ENCODE measurements at places on chromosomes 11 and 22. TPM values are rescaled to one million over a fixed set of nuclear protein-coding genes. Genes with fewer than 3 reads are reported as not detected.

DNA sequence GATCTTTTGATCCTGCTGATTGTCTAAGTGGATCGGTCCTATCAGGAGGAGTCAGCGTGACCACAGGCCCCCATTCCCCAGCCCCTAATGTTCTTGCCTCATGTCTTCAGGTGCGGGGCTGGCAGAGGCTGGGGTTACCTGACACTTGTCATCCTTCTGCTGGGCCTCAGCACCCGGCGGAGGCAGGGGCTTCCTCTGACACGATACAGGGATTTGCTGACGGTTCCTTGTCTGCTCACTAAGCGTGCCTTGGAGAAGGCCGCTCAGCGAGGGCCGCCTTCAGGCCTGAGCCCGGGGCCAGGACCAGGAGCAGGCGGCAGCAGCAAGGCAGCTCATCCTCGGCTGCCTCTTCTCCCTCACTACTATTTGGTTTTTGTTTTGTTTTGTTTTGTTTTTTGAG is 45.7 kb upstream of the KCNQ1OT1 start:
- H3K27ac ChIP-seq, result no peak overlapping the region
- H3K27me3 ChIP-seq, result no peaks in the 10 kb centered on the region
- H3K36me3 ChIP-seq, result no peaks in the 10 kb centered on the region

GRCh38 chr11:44614281-44614775 is 48.9 kb downstream of the CD82 start:
- peak overlapping the region; percentile 84 for H3K27ac ChIP-seq
- H3K36me3 ChIP-seq, result peaks cover 33% of the 10 kb centered on the region

GRCh38 chr22:28560046-28560742 is 119.4 kb downstream of the TTC28 start:
- H3K4me3 ChIP-seq, result no peak overlapping the region
- no peak overlapping the region for H3K27ac ChIP-seq
- no peaks in the 10 kb centered on the region for H3K36me3 ChIP-seq
- no peaks in the 10 kb centered on the region for H3K4me1 ChIP-seq
- no peak for DNase-seq

GRCh38 chr22:22703715-22704114 is 59.3 kb downstream of the GGTLC2 start:
- H3K36me3 ChIP-seq, result no peaks in the 10 kb centered on the region
- H3K4me1 ChIP-seq, result no peaks in the 10 kb centered on the region
- H3K27ac ChIP-seq, result no peak overlapping the region
- H3K27me3 ChIP-seq, result peaks cover 4% of the 10 kb centered on the region
- DNase-seq, result no peak
- H3K4me3 ChIP-seq, result no peak overlapping the region

PLAAT4 gene
- 136 TPM for total RNA-seq

DNAJB7 gene
- not detected for total RNA-seq

MOGAT2 gene
- not detected for total RNA-seq

All from activated CD4-positive, alpha-beta T cell treated with anti-CD3 and anti-CD28 coated beads, Interleukin-2, amount 10 ng/mL, durations not matched to agents 7 days and 5 days (primary cell).